Right lung (tissue), 10 donors: ENCODE measurements at places on chromosomes 3 and 15. TPM values are rescaled to one million over a fixed set of nuclear protein-coding genes. Genes with fewer than 3 reads are reported as not detected.

DNA sequence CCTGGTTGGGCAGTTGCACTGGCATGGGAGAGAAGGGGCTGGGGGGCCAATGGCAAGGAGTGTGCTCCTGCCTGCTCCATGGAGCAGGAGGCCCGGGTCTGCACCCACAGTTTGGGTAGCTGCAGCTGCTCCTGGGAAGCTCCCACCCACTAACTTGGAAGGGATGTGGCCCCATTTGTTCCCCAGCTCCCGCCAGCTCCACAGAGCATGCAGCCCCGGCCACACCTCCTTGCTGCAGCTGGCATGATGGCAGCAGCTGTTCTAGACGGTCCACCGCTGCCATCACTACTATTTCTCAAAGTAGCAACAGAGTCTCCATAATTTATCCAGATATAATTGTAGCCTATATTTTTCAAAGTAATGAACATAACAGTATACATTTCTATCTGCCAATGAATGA lies 65.8 kb downstream of the PIK3CB start:
- DNase-seq, result no peak

- DNase-seq, result no peak
Observed at GRCh38 chr3:50184242-50184978, 7.0 kb upstream of the GNAT1 start.

DNA sequence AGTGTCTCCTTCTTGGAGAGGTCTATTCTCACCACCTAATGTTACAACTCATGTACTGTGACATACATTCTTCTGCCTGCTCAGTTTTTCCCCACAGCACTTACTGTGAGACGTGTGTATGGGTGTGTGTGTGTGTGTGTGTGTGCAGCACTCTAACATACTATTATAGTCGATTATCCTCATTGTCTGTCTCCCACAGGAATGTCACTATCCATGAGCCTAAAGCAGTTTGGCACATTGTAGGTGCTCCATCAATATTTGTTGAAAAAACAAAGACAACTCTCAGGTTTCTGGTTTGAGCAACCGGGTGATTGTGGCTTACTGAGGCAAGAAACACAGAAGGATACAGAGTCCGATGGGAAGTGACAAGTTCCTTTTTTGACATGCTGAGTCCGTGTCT lies 8.6 kb upstream of the ZNF148 start:
- DNase-seq, result no peak

- DNase-seq, result peak; percentile 36
Observed at GRCh38 chr15:40815042-40815698, 7.9 kb upstream of the DNAJC17 start.

GRCh38 chr15:86915811-86916331 lies 836.2 kb downstream of the AGBL1 start:
- DNase-seq, result peak; percentile 37

- DNase-seq, result no peak
Observed at GRCh38 chr3:187406927-187407326, 38.7 kb downstream of the RTP4 start.

GRCh38 chr3:120284747-120285507 lies at the start of gene GPR156:
GPR156 (minus strand) TSS chr3:120285222; CDS start chr3:120244098, 41,124 bp downstream.
- DNase-seq, result no peak

- DNase-seq, result no peak
Observed at GRCh38 chr3:148825476-148825875, 2.1 kb upstream of the CPB1 start.

DNA sequence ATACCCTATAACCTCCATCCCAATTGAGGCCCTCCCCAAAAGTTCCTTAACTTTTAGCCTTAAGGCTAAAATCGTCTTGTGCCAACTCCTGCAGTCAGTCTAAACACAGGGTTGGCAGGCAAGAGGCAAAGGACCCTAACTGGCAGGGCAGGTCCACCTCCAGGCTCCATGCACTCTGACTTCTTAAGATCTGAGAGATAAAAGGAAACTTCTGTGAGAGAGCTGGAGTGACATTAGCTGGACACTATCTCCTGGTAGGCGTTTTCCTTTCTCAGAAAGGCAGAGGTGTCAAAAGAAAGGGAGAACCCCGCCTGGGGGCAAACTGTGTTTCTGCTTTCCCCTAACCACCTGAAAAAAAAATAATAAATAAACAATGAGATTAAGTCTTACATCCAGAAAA lies 3.6 kb downstream of the CHSY1 start:
- no peak for DNase-seq

DNA sequence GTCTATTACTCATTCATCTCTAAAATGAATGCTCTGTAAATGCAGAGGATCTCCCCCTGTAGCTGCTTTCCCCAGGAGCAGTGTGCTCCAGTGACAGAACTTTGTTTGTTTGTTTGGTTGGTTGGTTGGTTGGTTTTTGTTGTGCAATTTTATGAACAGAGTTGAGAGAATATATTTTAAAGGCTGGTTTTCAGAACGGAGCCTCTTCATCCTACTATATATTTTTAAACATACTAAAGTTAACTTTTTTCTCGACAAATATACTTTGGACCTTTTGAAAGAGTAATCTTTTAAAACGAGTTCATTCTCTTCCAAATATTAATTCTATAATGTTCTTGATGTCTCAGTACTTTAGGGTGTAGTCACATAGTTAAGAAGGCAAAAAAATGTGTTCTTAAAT lies 20.2 kb downstream of the RYR3 start:
- no peak for DNase-seq

GRCh38 chr3:67648229-67648628 lies 6.2 kb downstream of the SUCLG2 start:
- no peak for DNase-seq

DNA sequence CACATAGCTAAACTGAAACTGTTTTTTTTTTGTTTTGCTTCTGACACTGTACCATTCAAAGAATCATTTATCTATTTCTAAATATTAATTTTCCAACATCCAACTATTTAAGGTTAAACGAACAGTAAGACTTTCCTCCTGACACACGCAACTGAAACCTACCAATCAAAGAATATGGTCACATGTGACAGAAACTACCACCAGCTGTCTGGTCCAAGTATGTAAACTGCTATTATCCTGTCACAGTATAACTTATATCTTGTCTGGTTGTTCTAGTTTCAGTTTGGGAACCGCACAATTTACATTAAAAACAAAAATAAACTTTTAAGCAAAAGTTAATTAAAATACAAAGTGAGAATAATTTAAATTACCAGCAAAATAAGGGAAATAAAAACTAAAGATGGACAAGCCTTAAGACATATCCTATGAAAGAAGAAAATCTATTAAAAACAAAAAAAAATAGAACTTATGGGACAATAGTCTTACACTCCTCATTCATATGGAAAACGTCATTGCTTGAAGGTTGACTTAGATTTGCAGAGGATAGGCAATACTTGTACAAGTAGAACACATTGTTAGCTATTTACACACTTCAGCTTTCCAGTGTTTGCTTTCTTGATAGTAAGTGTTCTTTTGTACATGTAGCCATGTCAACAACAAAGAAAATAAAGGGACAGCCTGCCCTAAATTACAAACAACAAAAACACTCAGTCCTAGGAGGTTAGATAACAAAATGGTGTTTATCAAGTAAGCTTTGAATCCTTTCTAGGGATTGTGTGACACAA lies 26.8 kb upstream of the CHRM5 start:
- DNase-seq, result no peak

DNA sequence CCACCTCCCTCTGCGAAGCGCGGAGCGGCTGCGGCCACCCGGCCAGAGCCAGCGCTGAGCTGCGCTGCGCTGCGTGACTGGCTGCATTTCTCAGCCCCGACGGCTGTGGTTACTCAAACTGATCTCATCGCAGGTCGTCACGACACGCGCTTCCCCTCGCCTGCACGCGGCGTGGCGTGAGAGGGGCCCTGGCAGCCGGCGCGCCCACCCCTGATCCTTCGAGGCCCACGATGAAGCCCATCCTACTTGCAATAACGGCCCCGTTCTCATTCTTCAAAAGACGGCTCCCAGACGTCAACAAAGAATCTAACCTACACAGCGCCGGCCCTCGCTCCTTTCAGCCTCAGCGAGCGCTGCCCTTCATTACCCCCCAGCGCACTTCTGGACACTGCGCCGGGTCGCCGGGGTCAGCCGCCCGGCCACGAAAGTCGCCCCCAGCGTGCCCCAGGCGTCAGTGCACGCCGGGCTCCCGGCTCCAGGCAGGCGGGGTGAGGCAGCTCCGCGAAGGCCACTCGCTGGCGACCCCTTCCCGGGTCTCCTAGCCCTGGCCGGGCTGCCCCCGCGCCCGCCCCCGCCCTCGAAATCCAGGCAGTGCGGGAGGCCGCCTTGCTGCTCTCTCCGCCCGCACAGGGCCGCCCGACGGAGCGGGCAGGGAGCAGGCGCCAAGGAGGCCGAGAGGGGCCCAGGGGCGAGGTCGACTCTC lies 9.9 kb upstream of the LEKR1 start:
- peak; percentile 33 for DNase-seq

- DNase-seq, result no peak
Observed at GRCh38 chr3:63800097-63800496, 19.0 kb upstream of the C3orf49 start.

- no peak for DNase-seq
Observed at GRCh38 chr3:132255041-132255745, 62.0 kb upstream of the ACP3 start.

DNA sequence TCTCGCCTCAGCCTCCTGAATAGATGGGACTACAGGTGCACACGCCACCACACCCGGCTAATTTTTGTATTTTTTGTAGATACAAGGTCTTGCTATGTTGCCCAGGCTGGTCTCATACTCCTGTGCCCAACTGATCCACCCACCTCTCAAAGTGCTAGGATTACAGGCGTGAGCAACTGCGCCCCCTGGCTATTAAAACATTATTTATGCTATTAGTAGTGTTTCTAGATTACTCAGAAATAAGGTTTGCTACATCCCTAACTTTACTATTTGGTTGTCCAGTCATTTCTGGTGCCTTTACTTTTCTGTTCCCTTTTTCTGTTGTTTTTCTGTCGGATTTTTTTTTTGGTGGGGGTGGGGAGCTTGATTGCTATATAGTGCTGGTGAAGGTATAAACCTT lies 393.6 kb upstream of the TPM1 start:
- DNase-seq, result no peak

DNA sequence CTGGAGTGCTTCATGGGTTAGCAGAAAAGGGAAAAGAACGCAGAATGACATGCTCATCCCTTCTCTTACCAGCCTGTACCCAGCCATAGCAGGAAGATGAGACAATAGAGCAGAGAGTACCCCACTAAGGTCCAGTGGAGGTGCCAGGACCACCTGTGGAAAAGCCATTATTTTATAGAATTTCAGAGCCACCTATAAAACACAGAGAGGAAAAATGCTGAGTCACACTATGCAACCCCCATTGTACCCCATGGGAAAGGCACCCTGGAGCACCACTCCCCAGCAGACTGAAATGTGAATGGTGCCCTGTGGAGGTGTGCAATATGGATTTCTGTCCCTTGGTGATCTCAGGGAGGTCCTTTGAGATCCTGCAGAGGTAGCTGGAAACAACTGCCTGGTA lies 97.2 kb downstream of the HES1 start:
- no peak for DNase-seq

GRCh38 chr3:35745802-35746484 lies 106.6 kb downstream of the ARPP21 start:
- no peak for DNase-seq

GRCh38 chr15:75891895-75892294 lies 11.8 kb upstream of the FBXO22 start:
- DNase-seq, result no peak

DNA sequence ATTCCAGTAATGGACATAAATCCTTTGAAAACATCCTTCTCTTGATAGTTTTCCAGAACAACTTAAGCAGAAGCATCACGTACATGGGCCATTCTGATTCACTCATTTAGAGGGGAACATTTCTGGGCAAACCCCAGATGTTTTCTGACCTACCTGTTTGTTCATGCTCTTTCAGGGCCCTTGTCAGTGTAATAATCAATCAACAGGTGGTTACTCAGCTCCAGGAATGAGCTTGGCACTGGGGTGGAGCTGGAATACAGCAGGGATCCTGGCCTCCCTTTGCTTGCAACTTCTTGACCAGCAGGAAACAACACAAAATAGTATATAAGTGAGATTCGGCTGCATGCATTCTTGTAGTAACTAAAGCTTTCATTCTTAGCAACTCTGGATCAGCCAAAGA lies 9.2 kb upstream of the UBE2E1 start:
- DNase-seq, result no peak

- DNase-seq, result peak; percentile 23
Observed at GRCh38 chr3:62567097-62568021, 194.0 kb upstream of the FEZF2 start.

GRCh38 chr3:61903931-61904657 lies 342.7 kb downstream of the PTPRG start:
- no peak for DNase-seq

DNA sequence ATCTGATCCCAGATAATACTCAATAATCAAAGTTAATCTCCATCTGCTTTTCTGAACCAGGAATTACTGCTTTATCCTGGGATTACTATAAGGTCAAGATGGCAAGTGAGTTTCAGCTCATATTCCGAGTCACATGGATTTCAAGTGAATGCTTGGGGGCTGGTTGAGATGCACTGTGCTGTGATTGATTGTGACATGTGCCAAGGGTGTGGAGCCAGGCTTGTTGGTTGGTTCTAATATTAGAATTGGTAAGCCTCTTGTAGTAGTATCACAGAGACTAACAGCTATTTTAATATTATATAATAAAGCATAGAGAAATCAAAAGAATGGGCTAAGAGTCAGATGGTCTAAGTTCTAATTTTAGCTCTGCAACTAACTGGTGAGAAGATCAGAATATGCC lies 74.2 kb upstream of the ICE2 start:
- DNase-seq, result no peak

DNA sequence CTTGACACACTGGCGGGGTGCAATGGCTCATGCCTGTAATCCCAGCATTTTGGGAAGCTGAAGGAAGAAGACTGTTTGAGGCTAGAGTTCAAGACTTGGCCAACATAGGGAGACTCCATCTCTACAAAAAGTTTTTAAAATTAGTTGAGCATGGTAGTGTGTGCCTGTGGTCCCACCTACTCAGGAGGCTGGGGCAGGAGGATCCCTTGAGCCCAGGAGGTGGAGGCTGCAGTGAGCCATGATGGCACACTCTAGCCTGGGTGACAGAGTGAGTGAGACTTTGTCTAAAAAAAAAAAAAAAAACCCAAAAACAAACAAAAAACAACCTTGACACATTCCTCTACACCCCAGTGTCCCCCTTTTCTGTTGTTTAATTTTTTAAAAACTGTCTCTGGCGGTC lies 4.0 kb upstream of the ITPKA start:
- DNase-seq, result no peak

DNA sequence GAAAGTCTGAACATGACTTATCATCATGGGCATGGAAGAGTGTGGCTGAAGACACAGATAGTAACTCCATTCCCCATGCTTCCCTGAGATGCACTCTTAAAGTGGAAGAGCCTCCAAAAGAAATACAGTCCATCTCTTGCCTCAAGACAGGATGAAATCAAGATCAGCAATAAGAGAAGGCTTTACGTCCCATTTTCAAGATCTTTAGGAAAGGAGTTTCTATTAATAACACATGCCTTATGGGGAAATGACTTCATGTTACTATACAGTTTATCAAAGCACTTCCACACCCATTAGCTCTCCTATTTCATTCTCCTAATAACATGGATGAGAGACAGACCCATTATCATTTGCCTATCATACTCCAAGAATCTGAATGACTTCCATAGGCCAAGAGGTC lies 6.1 kb upstream of the KBTBD12 start:
- no peak for DNase-seq

Gene SEMA6D
- 25.0 TPM for polyA plus RNA-seq

Gene FGF7
- polyA plus RNA-seq, result 14.9 TPM

Gene C3orf70
- polyA plus RNA-seq, result 6.3 TPM

Gene ADCY5
- 13.4 TPM for polyA plus RNA-seq

Gene NME9
- 3.8 TPM for polyA plus RNA-seq

Gene GREM1
- polyA plus RNA-seq, result 0.09 TPM

Gene CORO2B
- 18.4 TPM for polyA plus RNA-seq

Gene KLHL40
- not detected for polyA plus RNA-seq

Gene DNASE1L3
- 2.3 TPM for polyA plus RNA-seq

Gene PLOD2
- polyA plus RNA-seq, result 89.8 TPM

Gene MOBP
- polyA plus RNA-seq, result 0.24 TPM

Gene ULK4
- 5.0 TPM for polyA plus RNA-seq

Gene METTL6
- polyA plus RNA-seq, result 24.7 TPM
